ENCODE measurements at places on chromosomes 5 and 9.

DNA sequence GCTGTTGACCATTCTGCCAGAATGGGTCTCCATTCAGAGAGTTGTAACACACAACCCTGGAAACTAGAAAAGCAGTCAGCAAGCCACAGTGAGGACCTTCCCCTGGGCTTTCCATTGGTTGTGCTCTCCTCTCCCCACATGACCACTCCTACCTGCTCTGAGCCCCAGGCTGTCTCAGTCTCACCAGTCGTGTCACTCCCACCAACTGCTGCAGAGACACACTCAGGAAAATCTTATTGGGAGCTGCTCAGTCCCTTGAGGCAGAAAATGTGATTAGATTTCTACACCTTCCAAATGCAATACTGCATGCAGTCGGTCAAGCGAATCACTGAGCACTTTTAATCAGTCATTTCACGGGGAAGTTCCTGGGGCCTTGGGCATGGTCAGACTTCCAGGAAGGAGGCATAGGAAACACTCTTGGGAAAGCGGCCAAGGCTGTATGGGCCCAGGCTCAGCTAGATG lies 284.2 kb upstream of the NMUR2 start:
- DNase-seq: no peak

- no peak for DNase-seq
Observed at GRCh38 chr5:139369181-139369580, 13.9 kb downstream of the SLC23A1 start.

GRCh38 chr5:75550597-75550996 lies 38.9 kb downstream of the POLK start:
- DNase-seq: no peak

DNA sequence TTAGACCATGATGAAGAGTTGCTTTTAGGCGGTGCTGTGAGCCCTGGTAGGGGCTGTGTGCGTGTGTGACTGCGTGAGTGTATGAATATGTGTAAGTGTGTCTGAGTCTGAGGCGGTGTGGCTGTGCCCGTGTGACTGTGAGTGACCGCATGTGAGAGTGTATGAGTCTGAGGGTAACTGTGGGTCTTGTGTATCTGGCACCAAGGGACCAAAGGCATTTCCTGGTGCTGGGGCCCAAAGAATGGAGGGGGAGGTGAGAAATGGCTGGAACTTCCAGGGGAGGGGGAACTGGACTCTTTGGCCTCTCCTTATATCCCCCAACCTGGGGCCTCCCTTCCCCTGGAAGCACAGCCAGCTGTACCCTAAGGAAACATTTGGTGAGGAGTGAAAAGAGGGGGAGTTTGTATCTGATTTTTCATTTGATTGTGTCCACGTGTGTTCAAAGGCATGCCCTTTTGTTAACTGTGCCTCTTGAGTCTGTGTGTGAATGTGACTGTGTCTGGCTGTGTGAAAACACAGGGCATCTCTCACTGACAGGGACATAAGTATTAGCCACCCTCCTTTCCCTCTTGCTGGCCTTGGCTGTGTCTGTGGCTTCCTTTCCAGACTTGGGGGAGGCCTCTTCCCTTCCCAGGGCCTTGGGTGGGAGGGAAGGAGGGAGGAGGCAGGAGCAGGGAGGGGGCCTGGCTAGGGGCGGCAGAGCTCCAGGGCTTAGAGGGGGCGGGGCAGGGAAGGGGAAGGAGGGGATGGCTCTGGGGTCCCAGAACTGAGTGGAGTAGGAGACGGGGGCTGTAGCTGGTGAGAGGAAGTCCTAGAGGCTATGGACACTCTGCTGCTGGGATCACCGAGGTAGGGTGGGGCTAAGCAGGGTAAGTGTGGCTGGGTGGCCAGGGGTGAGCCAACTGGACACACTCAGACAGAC lies 1.4 kb downstream of the IL11RA start:
- no peak for DNase-seq

- no peak for DNase-seq
Observed at GRCh38 chr5:13695076-13695712, 249.3 kb downstream of the DNAH5 start.
